ENCODE measurements at places on chromosomes 12 and 14.
A peak's percentile ranks its signal among the peaks of the same experiment; 100 is the strongest.

DNA sequence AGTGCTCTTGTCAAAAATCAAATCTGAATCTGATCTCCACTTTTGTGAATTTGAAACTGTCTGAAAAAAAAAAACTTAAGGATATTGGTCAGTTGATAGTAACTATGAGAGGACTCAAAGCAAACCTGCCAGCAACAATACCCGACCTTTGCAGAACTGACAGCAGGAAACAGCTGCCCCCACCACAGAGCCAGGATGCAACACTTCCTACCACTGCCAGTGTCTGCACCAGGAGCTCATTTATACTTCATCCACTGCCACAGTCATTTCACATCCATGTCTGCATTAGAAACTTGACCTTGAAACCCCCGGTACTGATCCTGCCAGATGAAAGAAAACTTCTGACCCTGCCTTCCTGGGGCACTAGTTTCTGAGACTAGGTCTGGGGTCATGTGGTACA, 27.4 kb upstream of the RXYLT1 start:
- DNase-seq = no peak

DNA sequence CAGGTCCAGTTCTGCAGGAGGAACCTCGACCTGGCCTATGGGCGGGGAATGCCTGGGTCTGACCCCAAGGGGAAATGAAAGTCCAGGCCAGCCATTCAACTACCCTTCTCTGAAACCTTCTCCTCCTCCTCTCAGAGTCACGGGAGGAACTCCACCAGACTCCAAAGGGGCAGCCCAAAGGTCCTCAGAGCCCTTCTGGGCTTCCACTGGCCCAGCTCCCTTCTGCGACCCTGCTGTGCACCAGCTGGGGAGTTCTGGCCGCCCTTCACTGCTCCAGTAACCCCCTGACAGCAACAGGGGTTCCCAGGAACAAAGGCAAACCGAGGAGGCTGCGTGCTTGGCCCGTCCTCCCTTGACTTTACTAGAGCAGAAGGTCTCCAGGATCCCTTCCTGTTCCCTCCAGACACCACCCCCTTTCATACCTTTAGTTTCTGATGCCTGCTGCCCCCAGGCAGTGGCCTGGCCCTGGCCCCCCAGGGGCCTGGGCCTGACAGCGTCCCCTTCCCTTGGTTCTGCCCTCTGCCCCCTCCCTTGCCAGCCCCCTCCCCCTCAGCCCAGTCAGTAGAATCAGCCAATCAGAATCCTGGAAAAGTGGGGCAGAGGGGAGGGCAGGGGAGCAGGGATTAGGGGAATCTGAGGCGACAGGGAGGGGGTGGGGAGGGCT, 850 bp upstream of the ZNF385A start:
- DNase-seq = no peak

DNA sequence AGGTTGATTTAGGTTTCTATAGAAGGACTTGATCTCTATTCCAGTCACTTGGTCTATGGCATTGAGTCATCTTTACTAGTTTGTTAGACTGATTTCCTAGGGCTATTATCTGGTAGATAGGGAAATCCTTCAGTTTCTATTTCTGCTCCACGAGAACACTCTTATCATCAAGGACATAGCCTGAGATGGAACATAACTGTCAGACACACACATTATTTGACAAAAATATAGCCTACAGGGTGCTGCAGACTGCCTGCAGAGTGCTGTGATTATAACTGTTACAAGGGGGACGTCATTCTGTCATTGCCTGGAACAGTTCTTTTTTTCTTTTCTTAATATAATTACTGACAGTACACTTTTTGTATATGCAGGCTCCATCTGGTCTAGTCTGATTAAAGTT, 82.0 kb downstream of the TMEM117 start:
- DNase-seq = no peak

DNA sequence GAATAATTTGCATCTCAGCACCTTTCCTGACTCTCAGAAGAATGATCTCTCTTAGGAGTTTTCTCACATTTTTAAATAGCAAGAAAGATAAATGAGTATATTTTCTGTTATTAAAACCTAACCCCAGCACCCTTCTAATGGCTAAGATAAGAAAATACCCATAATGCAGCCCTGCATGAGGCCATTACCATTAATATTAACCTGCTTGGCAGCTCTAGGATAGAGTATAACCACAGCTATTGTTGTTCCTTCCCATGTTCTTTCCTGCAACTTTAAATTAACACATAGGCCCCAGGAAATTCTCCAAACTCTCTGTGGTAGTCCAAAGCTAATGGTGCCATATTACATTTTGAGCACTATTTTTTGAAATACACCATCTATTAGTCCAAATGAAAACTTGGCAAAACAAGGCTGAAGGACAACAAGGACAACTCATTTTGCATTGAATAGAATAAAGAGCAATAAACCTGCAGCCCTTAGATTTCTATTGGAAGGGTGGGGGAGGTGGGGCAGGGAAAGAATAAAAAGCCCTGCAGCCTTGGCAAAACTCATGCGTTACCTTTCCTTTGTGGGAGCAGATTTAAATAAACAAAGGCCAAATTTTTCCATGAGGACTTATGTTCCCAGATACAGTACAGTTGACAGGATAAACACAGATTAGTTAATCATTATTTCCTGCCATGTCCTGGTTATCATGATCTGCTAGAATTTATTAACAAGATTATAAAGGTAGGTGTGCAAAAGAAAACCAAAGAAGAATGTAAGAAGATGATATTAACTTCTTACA, 46.9 kb downstream of the BTG1 start:
- DNase-seq = no peak

DNA sequence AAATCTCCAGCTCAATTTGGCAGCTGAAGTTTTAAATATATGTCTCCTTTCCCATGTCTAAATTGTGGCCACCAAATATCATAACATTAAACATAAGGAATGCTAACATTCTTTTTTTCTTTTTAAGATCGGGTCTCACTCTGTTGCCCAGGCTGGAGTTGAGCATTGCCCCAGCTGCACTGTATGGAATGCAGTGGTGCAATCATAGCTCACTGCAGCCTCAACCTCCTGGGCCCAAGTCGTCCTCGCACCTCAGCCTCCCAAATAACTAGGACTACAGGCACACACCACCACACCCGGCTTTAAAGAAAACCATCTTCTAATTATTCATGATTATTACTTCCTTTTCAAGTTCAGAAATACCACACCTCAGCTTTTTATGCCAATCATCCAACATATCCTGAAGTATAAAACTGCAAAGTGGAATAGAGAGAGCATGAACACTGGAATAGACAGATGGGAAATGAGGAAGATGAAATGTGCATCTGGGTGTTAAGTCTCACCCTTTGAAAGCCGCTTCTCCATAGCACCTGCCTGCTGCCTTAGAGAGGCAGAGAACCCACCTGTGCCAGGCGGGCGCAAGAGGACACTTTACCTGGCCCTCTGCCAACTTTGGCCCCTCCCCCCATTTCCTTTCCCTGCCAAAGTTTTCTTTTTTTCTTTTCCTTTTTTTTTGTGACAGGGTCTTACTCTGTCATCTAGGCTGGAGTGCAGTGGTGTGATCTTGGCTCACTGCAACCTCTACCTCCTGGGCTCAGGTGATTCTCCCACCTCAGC, 2.8 kb upstream of the EML1 start:
- no peak for DNase-seq

- DNase-seq = no peak
Measured at GRCh38 chr14:20350860-20351259, 7.4 kb downstream of the PARP2 start.

DNA sequence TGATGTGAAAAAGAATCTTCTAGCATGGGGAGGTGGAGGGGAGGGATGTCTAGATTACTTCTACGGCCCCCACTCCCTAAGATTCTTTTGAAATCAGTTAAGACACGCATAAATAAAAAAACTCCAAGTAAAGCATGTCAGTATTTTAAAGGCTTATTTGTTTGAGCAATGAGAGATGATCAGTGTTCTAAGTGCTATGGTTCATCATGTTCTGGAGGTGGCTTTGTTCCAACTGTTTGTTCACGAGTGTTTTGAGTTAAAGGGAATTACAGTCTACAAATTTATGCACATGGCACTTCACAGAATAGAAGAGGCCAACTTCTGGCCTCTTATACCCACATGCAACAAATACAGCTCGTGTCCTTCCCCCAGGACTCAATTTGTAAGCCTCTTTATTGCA, 394.9 kb downstream of the RAD51B start:
- no peak for DNase-seq

DNA sequence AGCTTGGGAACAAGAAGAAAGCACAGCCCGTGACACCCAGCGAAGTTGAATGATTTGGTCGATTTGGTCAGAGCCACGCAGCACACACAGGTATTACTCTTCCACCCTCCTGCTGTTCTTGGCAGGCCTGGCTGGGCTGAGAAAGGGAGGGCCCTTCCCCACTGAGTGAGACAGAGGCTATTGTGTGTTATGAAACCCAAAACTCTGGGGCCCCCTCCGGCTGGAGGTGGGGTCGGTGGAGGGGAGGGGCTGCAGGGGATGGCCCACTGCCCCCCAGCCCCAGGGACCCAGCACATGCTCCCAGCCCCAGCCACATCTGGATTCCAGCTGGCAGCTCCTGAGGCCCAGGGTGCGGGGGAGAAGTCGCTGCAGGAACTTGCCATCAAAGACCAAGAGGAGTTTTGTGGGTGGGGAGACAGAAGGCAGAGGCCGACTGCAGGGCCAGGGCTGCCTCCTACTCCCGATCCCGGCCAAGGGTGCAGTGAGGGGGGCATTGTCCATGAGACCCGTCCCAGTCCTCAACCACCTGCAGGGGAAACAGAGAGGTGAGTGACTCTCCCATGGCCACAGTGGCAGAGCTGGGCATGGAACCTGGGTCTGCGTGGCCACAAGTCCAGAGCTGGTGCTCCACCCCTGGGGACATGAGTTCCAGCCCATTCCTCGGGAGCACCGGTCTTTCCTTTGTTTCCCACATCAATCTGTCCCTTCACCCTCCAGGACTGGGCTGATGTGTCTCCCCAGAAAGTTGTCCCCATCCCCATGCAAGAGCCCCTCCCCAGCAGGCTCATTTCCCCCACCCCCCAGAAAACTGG, 8.7 kb downstream of the TMEM119 start:
- peak; percentile 58 for DNase-seq

GRCh38 chr12:116996621-116997020, 85.9 kb downstream of the FBXW8 start:
- no peak for DNase-seq

DNA sequence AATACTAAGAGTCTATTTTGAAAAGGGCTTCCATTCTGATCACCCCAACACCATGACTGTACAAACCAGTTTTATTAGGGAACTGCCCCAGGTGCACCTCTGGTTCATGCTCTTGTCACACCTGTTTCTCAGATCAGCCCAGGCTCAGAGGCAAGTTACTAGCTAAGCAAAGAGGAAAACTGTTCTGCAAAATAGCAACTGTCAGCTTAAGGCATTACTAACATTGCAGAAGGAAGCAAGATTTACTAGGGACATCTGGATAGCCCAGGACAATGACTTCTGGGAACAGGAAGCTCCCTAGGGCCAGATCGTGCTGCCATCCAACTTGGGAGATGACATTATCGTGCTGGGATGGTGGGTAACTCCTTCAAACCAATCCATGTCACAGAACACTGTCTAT, 30.1 kb downstream of the ANAPC7 start:
- no peak for DNase-seq

GRCh38 chr14:50036211-50036610, 80.2 kb downstream of the VCPKMT start:
- no peak for DNase-seq

GRCh38 chr12:51905471-51906429, 1.6 kb upstream of the ACVRL1 start:
- DNase-seq = no peak

DNA sequence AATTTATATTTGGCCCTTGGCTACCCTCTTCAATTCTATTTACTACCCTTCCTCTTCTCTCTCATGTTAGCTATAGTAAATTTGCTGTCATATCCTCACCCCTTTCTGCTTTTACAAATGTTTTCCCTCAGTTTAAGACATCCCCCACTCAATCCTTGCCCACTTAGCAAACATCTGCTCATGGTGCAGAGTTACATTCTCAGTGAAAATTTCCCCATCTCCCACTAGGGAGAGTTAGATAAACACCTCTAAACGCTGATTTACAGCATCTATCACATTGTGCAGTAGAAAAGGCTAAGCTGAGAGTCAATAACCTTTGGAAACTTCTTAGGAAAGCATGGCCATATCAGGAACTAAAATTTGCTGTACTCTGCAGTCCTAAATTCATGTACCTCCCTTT, 69.0 kb downstream of the DENND5B start:
- no peak for DNase-seq

DNA sequence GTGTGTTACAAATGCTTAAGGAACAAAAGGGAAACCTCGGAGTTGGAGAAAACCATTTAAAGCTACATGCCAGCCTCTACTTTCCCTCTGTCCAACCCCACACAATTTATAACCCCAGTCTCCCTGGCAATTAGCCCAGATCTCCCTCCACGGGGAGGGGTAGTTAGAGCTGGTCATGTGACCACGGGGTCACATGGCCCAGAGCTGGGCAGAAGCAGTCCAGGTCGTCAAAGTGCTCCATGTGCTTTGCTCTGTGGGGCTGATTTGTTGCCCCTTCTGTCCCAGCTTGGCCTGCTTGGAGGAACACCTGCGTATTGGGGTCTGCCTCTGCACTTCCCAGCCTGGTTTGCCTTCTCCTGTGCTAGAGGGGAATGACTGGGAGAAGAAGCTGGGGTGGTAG, 219.1 kb downstream of the RBM19 start:
- DNase-seq = peak; percentile 26

- DNase-seq = no peak
Measured at GRCh38 chr12:15427913-15428312, 105.6 kb downstream of the PTPRO start.

DNA sequence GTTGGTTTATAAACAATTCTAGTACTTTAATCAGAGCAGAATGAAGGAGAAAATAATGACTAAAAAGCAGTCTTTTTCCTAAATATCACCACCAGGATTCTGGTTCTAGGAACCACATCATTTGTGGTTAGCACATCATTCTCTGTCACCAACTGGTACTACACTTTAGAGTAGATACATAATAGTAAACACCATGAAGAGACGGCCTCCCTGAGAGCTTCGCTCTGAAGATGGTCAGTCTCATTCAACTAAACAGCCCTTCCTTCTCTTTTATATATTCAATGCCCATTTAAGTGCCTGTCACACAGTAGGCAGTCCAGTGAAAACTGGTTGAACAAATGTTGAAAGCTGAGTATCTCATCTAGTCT, 10.9 kb downstream of the SLC38A2 start:
- no peak for DNase-seq

- DNase-seq = no peak
Measured at GRCh38 chr14:75018694-75019093, 16.0 kb downstream of the EIF2B2 start.
